ENCODE measurements at places on chromosomes 7 and 10. TPM values are rescaled to one million over a fixed set of nuclear protein-coding genes. Genes with fewer than 3 reads are reported as not detected.

DNA sequence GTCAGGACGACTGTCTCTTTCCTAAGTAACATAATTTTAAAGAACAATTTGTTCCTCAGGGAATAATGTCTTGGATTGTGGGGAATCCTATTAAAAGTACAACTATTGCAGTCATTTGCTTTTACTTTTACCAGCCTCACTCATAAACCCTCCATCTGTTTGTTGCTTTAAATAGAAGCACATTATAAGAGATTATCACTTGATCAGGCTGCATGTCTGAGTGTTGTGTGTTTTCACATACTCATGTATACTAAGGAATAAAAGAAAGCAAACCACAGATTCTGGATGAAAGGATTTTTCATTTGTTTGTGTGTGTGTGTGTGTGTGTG is 1077.8 kb downstream of the KCNMA1 start:
- no peak for DNase-seq

GRCh38 chr10:71964743-71965515 is 734 bp downstream of the CHST3 start:
- peak; percentile 80 for DNase-seq

DNA sequence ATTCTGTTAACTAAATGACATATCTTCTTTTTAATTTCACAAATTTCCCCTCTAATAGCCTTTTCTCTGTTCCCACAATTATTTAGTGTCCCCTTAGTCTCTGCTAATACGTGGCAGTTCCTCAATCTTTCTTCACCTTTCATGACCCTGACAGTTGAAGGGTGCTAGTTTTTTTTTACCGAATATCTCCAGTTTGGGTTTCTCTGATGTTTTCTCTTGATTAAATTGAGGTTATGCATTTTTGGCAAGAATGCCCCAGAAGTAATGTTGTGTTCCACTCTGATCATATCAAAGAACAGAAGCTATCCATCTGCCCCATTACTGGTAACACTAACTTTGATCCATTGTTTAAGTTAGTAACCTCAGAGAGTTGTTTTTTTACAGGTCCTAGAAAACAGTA is 133.6 kb upstream of the ASAH2 start:
- DNase-seq, result no peak

GRCh38 chr7:30321089-30321881 is 36.9 kb downstream of the ZNRF2 start:
- DNase-seq, result no peak

DNA sequence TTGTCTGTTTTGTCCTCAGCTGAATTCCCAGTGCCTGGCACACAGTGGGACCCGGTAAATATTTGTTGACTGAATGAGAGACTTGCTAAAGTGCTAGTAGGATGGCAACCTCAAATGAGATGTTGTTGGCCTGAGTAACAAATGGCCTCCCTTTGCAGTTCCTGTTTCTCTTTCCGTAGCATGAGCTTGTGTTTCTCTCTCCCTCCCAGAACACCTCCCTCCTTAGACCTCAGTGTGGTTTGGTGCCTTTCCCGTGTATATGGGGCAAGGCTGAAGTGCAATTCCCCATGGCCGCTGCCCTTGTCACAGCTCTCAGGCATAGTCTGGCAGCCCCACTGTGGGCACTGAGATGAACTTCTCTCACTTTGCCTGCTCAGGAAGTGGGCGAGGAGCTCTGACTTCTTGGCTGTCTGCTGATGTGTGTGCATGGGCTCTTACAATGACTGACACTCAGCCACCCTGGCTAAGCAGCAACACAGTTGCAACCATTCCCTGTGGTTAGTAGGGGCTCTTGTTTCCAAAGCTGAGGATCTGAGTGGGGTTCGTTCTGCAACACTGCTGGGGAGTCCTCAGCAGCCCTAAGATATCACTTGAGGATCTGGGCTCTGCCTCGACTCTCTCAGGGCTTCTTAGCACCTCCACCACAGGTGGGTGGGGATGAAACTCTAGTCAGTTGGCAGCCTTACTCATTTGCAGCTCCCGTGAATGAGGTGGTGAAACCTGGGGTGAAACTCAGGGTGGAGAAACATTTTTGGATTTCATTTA is 136.1 kb downstream of the ICA1 start:
- DNase-seq, result no peak

DNA sequence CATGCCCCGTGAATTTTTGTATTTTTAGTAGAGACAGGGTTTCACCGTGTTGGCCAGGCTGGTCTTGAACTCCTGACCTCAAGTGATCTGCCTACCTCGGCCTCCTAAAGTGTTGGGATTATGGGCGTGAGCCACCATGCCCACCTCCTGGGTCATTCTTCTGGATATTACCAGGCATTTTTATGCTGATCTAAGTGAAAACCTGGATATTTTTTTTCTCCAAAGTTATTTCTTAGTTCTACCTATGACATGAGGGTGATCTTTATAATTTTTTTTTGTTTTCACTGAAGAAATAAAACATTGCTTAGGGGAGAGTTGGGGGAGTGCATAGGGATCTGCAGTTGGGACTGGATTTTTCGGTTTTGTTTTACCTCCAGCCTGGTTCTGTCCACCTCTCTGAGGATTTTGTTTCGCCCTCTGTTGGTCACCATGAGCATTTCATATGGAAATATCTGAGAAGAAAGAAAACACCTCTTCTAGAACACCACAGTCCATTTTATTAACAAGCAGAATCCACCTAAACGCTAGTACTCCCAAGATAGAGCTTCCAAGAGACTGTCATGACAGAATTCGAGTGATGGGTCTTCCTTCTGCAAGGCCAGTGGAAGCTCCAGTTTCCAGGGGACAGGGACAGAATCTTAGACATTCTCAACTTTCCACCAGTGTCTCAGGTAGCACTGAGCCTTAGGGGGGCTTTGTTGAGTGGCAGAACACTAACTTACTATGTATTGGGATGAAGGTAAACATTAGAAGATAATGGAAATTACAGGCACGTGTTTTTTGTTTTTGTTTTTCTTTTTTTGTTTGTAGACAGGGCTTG is 33.4 kb upstream of the AFAP1L2 start:
- DNase-seq, result no peak

DNA sequence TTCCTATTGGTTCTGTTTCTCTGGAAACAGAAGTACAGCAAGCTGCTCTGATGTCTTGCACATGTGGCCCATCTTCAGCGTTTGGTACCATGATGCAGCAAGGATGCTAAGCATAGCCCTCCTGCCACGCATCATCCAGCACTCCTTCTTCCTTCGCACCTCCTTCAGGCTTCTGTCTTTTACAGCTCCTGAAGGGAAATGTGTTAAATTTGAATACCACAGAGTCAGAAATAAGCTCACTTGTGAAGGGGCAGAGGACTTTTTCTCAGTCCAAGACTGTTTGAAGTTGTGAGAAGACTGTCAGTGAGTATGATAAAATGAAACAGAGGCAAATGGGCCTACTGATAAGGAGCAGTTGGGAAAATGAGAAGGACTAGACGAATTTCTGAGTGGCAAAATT is 20.7 kb downstream of the TSPAN13 start:
- DNase-seq, result no peak

The C10orf67 gene
- 1.2 TPM for total RNA-seq

The CYP2W1 gene
- 1.6 TPM for total RNA-seq

The NPSR1 gene
- total RNA-seq, result not detected

The PGAM2 gene
- total RNA-seq, result 0.85 TPM

All from sciatic nerve (tissue), 2 donors.